ENCODE measurements at places on chromosomes 2 and 18.

GRCh38 chr18:57258131-57258777 lies 94.1 kb upstream of the ST8SIA3 start:
- DNase-seq = no peak

DNA sequence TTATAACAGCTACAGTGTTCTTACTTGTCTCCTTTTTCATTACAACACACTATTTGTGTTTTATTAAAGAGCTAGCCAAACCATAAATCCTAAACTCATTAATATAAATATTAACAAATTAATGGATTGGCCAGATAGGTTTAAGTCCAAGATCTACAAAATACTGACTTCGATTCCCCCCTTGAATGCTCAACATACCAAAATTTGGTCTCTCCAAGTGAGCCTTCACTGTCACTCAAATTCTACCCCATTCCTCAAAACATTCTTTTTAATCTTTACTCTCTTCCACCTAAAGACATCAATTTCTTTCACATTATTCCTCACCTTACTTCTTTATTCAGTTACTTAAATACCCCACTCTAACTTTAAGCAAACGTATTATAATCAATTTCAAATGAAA lies 281.5 kb downstream of the ICOS start:
- no peak for DNase-seq

GRCh38 chr18:6521803-6522418 lies 107.2 kb upstream of the L3MBTL4 start:
- no peak for DNase-seq

DNA sequence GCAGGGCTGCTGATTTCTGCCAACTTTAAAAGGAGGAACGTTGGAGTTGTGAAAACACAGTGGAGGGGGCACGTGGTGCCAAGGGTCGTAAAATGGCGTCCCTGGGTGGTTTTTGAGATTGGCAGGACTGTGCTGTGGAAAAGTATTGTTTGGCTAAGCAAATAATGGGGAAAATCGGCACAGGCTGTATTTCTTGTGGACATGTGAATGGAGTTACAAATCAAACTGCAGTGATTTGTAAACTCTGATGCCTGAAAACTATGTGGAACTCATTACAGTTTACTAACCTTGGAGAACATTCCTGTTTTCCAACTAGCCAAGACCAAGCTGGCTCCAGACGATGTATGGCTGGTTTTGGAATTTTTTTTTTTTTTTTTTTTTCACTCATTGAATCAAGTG lies 68.7 kb downstream of the KCTD1 start:
- no peak for DNase-seq

DNA sequence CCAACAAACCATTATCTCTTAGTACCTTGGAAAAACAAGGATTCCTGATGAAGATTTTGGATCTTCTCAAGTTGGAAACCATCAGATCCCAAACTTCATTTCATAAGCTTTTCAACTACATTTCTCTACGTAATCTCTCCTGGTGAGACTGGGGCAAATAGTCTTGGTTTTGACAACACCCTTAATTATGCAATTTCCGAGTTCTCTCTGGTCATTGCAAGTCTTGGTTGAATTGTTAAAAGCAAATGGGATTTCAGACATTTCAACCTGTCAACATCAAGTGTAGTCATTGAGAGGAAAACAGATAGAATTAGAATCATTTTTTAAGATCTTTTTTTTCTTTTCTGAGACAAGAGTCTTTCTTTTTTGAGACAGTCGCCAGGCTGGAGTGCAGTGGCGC lies 26.2 kb downstream of the KLF7 start:
- DNase-seq = no peak

GRCh38 chr2:19419211-19419880 lies 60.9 kb upstream of the OSR1 start:
- no peak for DNase-seq

DNA sequence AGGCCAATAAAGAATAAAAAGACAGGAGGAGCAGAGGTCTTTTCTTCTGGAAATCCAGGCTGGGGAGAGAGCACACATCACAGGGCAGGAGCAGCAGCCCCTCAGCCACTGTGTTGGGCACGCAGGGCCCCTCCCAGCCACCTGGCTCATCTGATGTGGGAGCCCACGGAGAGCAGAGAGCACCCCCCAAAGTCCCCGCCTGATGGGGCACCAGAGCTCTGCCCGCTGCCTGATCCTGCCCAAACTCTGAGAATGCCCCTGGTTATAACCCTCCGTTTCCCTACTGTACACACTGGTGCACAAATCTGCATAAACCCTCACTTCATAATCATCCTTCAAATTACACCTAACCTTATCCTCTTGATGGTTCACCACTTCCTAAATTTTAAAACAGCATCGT lies 111.3 kb downstream of the HDAC4 start:
- no peak for DNase-seq

GRCh38 chr2:30625276-30625675 lies 178.2 kb downstream of the LCLAT1 start:
- DNase-seq = no peak

GRCh38 chr18:74806700-74807416 lies 209.2 kb downstream of the ZNF407 start:
- DNase-seq = no peak

- no peak for DNase-seq
These were observed 199.9 kb downstream of the TGIF1 start for GRCh38 chr18:3649633-3650426.

DNA sequence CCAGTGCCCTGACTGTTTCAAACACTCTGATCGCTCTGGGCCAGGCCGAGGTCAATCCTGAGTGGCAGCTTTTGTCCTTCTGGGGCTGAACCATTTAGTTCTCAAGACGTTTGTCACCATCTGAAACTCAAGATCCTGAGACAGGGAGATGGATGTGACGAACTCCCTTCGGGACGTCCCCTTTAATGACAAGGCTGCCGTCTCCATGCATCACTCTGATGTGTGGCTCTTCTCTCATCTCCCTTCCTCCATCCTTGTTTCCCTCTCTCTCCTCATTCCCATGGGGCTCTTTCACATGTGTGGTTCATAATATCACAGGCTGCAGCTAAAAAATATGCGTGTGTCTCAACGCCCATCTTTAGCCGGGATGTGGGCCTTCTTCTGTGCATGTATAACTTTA lies 189.6 kb downstream of the DNER start:
- DNase-seq = no peak

DNA sequence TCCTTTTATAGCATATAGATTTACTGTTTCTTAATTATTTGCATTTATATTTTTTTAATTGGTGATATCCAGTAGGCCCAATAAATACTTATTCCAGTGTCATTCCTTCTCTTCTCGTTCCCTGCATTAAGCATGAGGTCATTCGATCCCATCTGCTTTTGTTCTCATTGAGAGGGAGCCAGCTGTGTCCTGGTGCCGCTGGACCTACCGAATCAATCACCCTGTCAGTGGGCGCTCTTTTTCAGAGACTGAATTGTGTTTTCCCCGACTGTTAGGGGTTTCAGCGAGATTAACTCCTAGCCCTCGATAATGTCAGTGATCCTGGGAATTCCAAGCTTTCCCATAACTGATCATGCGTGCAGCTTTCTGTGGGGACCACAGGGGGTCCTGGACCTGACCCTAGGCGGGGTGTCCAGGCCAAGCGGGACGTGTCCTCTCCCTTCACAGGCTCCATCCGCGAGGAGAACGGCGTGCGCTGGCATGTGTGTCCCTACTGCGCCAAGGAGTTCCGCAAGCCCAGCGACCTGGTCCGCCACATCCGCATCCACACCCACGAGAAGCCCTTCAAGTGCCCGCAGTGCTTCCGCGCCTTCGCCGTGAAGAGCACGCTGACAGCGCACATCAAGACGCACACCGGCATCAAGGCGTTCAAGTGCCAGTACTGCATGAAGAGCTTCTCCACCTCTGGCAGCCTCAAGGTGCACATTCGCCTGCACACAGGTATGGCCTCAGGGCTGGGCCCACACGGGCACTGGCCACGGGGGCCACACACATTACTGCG lies 72.4 kb downstream of the ZNF236 start:
- no peak for DNase-seq

DNA sequence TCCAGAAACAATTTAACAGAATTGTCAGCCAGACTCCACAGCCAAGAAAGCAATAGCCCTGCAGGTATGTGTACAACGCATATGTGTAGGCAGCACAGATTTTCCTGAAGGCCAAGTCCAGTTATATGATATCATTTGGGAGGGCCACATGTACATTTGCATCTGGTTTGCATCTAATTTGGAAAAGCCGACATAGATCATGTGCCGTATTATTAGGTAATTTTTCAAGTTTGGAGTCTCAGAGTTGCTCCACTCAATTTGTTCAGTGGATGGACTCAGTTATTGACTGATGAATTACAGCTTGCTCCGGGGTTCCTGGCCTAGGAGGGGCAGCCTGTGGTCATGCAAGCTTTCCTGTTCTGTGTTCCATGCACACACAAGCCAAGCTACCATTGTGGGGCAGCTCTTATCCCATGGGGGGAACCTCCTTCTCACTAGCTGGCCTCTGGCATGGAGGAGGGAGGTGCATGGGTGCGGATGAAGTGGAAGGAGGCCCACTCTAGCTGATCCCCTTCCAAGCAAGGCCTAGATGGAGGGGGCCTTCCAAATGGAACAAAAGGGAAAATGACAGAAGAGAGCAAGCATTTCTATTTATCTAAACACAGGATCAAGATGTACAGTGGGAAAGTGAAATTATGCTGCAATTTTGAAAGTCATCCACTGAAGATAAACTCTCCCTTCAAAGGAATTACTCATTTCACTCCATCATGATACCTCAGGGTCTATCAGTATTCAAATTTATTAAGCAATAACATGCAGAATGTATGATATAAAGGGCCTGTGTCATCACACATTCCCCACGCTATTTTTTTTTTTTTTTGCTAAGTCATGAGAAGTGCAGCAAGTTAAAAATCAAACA lies 202.6 kb upstream of the SMAD2 start:
- no peak for DNase-seq

DNA sequence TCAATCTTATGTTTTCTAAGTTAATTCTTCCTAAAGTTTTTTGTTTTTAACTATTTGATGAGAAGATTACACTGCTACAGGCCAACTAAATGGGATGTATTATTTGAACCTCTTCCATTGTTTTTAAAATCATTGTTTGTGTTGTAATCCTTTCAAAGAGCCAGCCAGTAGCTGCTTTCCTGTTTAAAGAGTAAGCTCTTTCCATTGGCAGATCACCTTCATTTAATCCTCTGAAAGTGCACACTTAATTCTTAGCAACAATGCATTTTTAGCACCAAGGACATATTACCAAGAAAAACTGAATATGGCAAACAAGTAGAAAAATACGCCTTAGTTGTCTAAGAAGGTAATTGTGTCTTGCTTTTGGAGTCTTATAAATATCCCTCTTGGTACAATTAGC lies 54.0 kb downstream of the MEIS1 start:
- no peak for DNase-seq

GRCh38 chr2:219752726-219753125 lies 125.3 kb downstream of the SLC4A3 start:
- no peak for DNase-seq

DNA sequence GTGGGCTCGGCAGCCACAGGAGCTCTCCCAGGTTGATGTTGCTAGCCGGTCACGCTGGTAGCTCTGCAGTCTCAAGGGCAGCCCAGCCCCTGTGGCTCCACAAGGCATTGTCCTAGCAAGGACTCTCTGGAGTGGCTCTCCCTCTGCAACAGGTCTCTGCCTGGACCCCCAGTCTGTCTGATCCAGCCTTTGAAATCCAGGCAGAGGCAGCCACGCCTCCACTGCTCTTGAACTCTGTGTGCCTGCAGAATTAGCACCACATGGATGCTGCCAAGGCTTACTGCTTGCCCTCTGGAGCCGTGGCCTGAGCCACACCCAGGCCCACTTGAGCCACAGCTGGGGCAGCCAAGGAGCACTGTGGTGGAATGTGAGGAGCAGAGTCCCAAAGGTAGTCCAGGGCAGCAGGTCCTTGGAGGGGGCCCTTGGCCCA lies 43.0 kb upstream of the FAHD2A start:
- no peak for DNase-seq

DNA sequence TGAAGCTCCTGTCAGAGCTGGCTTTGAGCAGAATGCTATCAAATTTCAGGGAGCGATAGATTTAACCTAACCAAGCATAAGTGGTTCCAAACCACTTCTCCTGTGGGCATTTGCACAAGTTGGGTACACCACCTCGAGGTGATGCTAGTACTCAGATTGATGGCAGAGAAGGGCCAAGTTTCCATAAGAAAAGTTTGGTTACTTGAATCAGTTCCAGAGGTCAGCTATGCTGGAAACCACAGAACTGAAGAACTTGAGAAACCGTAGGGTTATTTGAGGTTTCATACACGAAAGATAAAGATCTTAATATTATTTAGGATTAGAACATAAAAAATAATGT lies 238.2 kb upstream of the SOX11 start:
- DNase-seq = no peak

DNA sequence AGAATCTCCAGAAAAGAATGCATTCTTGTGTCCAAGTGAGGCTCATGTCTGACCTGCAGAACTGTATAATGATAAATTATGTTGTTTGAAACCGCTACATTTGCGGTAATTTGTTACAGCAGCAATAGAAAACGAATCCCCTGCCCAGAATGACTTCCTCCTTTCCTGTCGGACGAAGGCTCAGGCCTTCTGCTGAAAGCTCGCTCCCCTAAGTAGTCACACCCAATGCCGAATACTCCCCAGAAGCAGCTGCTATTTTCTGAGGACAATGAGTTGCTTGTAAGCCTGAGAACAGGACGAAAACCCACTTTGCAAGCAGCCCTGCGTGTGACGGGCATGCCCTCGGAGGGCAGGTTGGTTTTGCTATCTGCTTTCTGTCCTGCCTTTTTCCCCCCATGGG lies 27.7 kb upstream of the PTPN4 start:
- no peak for DNase-seq

- no peak for DNase-seq
These were observed 109.2 kb downstream of the CCDC85A start for GRCh38 chr2:56292951-56293350.
